Urinary bladder (tissue), 4 donors: ENCODE measurements at places on chromosomes 13 and 19. TPM values are rescaled to one million over a fixed set of nuclear protein-coding genes. Genes with fewer than 3 reads are reported as not detected.

Gene ZNF560
- polyA plus RNA-seq, result 0.08 TPM

Gene ZSCAN4
- polyA plus RNA-seq, result 0.20 TPM

Gene KCNRG
- polyA plus RNA-seq, result 0.68 TPM

Gene B3GNT3
- 6.5 TPM for polyA plus RNA-seq

Gene TSPAN16
- polyA plus RNA-seq, result not detected
